SJSA1 (cell line): ENCODE measurements at places on chromosomes 6 and 20.
A peak's percentile ranks its signal among the peaks of the same experiment; 100 is the strongest.

GRCh38 chr6:118932421-118932820 is 2.5 kb downstream of the MCM9 start:
- no peak for DNase-seq

GRCh38 chr6:94899191-94899590 is 678.1 kb upstream of the MANEA start:
- DNase-seq, result no peak

- DNase-seq, result no peak
Measured at GRCh38 chr6:22690446-22690845, 121.1 kb downstream of the HDGFL1 start.

- DNase-seq, result no peak
Measured at GRCh38 chr20:11797156-11797555, 120.5 kb upstream of the BTBD3 start.

DNA sequence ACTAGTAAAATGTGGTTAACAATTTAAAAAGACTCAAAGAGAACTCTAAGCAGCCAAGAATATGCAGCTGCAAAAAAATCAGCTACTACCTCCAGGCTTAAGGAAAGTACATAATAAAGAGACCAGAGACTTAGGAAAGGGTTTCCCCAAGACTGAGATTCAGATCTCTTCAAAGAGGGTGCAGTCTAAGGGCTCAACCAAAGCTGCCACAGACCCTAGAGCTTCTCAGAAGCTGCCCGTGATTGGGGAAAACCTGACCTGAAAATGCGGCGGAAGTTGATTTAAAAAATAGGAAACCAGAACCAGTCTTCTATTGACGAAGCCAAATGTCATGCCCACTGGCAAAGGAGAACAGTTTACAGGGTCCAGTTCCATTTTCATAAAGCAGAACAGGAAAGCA is 516.8 kb upstream of the MARCKS start:
- no peak for DNase-seq

GRCh38 chr20:17682103-17682888 is at the start of gene RRBP1:
Gene RRBP1 (minus strand): TSS chr20:17682242. CDS start chr20:17660507, 21,735 bp downstream.
- peak; percentile 98 for DNase-seq
